ENCODE measurements at places on chromosomes 5 and 9.
A peak's percentile ranks its signal among the peaks of the same experiment; 100 is the strongest.

DNA sequence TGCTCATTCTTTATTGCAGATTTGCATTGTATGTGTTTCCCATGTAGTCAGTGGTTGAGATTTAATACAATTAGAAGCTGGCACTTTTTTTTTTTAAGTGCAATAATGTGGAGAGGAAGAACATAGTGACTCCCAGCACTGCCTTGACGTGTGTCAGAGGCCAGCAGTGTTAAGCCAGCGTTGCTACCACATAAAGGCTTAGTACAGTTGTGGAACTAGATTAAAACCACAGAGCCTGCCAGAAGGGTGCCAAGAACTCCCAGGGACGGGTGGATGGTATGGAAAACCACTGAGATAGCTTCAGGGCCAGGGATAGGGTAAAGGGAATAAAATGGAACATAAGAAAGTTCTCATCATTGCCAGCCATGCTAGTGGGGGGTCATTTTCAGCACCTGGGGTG lies 142.9 kb downstream of the TRIO start:
- no peak for DNase-seq

- DNase-seq: no peak
Measured at GRCh38 chr5:111784491-111785181, 27.6 kb upstream of the NREP start.

- no peak for DNase-seq
Measured at GRCh38 chr5:78806544-78806943, 158.0 kb upstream of the LHFPL2 start.

GRCh38 chr5:151298063-151298855 lies 5.3 kb downstream of the SLC36A3 start:
- no peak for DNase-seq

- no peak for DNase-seq
Measured at GRCh38 chr5:144122081-144122480, 48.4 kb downstream of the YIPF5 start.

DNA sequence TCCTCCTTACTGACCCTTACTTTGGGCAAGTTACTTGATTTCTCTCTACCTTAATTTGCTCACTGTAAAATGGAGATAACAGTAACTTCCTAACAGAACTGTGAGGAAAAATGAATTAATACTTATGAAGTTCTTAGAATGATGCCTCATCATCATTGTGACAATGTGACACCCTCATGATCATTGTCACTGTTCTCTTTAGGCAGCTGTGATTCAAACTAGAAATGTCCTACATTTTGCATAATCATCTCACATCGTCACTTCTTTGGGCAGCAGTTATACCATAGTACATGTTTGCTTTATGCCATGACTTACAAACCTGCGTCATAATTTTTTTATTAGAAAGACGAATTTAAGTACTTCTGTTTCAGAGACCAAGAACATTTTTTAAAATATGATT lies 9.7 kb downstream of the SLC30A5 start:
- DNase-seq: no peak

DNA sequence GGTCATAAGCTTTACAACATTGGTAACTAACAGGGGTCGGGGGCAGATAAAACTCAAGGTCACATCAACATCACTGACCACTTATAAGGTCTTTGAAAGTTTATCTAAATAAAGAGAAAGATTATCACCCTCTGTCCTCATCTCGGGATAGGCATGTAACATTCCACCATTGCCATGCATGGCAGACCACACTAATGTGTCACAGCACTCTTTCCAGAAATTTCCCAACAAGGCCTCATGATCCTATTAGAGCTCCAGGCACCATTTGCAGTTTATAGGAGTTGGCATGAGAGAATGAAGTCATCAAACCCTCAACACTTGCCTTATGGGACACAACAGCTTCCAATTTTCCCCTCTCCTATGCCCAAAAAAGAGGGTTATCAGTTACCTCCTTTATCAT lies 31.9 kb upstream of the ZNF622 start:
- no peak for DNase-seq

- no peak for DNase-seq
Measured at GRCh38 chr9:37350486-37351190, 71.9 kb upstream of the GRHPR start.

DNA sequence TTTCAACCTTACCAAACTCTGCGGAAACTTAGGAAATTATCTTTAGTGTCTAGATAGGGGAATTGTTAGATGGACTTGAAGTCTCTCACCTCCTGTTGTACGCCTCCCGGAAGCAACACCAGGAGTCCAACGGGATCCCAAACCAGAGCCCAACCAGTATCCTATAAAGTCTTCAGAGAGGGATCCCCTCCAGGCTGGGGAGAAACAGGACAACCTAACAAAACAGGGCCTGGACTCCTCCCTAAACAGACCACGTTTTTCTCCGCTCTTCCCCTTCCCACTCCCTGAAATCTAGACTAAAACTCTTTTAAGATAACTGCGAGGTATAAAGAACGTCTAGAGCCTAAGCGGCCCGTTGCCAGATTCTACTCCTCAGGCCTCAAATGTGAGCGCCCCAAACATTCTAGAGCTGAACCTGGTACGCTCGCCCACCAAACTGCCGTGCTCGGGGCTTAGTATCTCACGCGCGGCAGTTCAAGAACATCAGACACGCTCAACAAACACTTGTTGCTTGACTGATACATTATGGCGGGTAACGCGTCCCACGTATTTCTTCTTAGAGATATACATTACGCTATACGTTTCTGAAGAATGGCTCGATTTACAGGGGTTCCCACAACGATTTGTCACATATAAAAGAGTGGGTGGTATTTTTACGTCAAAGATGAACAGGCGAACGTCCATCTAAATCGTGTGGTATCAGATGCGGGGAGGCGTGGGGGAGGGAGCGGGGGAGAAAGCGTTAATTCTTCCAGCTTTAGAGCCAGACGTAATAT lies 663 bp upstream of the SMIM27 start:
- DNase-seq: peak; percentile 32

- no peak for DNase-seq
Measured at GRCh38 chr9:109198736-109199382, 31.8 kb upstream of the FRRS1L start.

GRCh38 chr5:79955941-79956670 lies 35.0 kb downstream of the MTX3 start:
- no peak for DNase-seq
